ENCODE measurements at places on chromosomes 6 and 20.
A peak's percentile ranks its signal among the peaks of the same experiment; 100 is the strongest.

GRCh38 chr20:39268491-39268951 is 306.4 kb downstream of the DHX35 start:
- no peak for DNase-seq

DNA sequence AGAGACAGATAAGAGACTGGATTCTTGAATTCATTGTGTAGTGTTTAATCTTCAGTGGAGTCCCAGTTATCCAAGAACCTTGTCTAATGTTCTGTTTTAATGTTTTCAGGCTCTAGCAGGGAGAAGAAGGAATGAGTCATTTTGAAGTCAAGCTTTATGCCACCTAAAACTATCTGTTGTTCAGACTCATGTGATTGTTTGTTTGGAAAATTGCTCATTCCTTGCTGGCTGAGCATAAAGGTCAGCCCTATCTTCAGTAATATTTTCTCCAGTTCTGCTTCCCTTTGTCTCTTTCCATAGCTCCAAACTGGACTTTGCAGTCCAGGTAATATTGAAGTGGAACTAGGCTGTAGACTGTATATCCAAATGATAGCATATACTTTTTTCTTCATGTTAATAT is 34.2 kb downstream of the CLVS2 start:
- no peak for DNase-seq

GRCh38 chr6:154598399-154598798 is 87.9 kb upstream of the CNKSR3 start:
- DNase-seq: no peak

GRCh38 chr20:22601361-22602141 is 17.2 kb upstream of the FOXA2 start:
- no peak for DNase-seq

- peak; percentile 98 for DNase-seq
These were observed 66.2 kb downstream of the SLC22A23 start for GRCh38 chr6:3390698-3391097.

- DNase-seq: no peak
These were observed 584.1 kb upstream of the FLRT3 start for GRCh38 chr20:14921513-14921912.

DNA sequence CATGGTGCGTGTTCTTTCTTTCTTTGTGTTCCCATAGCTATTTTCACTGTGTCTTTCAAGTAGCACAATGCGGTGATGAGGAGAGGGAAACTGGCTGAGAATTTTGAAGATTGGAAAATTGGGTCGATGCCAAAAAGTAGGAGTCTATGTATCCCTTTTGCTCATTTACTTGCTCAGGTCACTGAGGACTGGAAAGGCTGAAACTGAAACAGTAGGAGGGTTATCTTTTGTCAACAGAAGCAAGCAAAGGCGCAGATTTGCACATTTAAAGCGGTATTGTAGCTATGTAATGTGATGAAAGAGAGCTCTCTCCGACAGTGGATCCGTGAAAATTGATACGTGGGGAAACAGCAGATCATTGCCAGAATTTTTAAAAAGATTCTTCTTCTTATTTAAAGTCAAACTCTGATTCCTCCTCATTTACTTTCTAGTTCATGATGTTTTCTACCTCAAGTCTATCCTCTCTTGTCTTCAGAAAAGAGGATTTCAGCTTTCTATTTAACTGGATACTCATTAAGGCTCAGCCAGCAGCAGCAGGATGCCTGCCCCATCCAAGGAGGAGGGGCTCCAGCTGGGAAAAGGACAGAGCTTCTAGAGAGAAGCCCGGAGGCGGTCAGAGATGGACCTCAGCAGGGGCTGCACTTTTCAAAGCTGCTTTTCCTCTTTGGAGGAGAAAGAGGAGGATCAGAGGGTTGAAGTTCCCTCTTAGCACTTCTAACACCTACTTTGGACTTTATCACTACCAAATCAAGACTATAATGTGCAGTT is 15.9 kb upstream of the FYN start:
- DNase-seq: no peak

DNA sequence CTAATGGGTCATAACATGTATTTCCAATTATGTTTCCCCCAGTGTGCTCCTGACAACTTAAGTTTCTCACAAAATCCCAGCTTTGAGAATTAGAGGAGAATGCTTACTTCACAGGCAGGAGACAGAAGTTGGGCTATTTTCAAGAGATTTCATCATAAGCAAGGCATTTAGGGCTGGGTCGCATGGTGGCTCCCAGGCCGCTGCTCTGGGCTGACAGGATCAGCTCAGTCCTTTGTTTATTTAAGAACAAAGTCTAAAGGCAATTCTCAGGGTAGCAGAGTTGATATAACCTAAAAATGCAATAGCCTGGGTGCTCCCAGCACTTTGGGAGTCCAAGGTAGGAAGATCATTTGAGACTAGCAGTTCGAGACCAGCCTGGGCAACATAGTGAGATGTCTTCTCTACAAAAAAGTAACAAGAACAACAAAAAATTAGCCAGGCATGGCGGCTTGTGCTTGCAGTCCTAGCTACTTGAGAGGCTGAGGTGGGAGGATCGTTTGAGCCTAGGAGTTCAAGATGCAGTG is 10.9 kb downstream of the FOXQ1 start:
- no peak for DNase-seq

DNA sequence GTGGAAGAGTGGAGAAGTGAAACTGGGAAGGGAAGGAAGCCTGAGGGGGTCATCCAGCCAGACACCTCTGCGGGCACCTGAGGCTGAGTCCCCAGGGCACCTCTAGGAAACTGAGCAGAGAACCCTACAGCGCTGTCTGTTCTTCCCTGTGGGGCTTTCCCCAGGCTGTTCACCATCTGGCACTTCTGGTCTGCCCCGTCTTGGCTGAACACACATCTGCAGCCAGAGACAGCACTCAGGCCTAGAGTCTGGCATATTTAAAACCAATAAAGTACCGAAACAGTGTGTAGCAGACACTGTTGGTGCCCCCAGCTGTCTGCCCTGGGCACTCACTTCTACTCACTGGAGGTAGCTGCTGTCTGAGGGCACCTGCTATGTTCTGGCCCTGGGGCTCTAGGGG is 9.4 kb upstream of the ARFGEF2 start:
- no peak for DNase-seq

GRCh38 chr6:170269151-170269845 is 21.6 kb downstream of the DLL1 start:
- DNase-seq: no peak

GRCh38 chr20:646107-646867 is 6.7 kb downstream of the SRXN1 start:
- no peak for DNase-seq

GRCh38 chr6:34559651-34560365 is 3.7 kb upstream of the SPDEF start:
- DNase-seq: no peak

DNA sequence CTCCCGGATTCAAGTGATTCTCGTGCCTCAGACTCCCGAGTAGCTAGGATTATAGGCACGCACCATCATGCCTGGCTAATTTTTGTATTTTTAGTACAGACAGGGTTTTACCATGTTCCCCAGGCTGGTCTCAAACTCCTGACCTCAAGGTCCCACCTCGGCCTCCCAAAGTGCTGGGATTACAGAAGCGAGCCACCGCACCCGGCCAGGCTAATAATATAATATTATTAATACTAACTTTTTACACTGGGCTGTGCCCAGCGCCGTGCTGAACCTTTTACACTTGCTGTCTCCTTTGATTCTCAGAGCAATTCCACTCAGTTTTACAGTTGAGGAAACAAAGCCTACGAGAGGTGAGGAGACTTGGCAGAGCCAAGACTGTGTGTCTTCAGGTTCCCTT is 2.3 kb upstream of the TGM3 start:
- DNase-seq: no peak

- DNase-seq: no peak
These were observed 64.4 kb upstream of the DUSP22 start for GRCh38 chr6:227812-228338.

DNA sequence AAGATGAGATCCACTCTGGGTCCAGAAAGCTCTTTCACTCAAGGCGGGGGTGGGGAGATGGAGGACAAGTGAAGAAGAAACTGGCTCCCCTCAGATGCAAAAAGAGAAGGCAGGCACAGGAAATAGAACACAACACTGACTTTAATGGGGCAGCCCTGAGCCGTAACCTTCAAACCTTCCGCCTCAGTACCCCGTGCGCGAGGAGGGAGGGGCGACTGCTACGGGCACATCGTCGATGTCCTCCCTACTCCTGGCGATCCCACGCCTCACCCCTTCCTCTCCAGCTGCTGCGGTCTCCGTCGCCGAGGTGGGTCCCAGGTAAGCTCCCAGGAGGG is 3.9 kb downstream of the SPEF1 start:
- no peak for DNase-seq

DNA sequence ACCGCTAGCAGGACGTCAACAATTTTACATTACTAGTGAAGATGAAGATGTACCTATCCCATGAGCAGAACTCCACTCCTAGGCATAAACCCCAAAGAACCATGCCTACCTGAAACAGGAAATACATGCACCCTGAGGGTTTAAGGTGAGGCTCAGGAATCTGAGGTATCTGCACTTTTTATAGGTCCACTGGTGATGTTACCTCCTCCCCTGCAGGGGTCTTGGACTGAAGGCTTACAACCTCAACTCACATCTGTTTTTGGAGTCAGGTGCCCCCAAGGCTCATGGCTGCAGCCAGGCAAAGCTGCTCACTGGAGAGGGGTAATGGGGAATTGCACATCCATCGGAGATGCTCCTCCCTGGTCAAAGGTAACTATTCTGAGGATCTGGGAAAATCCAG is 132.5 kb upstream of the TRAF3IP2 start:
- no peak for DNase-seq

- peak; percentile 18 for DNase-seq
These were observed 512.2 kb upstream of the MARCKS start for GRCh38 chr6:113344969-113345368.

- DNase-seq: no peak
These were observed 26.5 kb upstream of the MYCT1 start for GRCh38 chr6:152671171-152671570.

- DNase-seq: peak; percentile 49
These were observed 10.2 kb downstream of the UBE3D start for GRCh38 chr6:83055366-83055964.

GRCh38 chr20:542777-543368 is 717 bp downstream of the CSNK2A1 start:
- DNase-seq: no peak

DNA sequence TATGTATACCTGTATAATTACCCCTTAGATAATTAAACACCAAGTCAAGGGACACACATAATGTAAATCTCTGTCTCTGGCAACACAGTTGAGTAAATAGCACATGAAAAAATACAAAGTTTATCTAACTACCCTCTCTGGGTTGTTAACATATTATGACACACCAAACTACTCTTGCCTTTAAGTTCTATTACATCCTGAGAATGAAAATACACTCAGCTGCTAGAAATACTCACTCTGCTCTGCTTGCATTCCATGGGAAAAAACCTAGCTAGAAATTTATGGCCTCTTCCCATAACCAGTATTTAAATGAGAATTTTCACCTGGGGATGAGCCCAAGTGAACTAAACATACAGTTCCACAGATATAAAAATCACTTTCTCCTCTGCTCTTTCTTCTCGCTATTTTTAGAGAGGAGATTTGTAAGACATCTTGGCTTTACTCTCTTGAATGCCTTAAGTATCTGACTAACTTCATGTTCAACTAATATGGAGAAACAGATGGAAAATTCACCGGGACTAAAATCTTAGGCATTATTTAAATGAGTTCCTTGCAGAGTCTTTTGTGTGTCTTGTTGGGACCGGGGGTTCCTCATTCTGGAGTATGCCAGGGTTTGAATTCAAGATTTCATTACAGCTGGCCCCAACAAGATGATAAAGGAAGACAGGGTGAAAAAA is 140.9 kb downstream of the GJA10 start:
- no peak for DNase-seq

DNA sequence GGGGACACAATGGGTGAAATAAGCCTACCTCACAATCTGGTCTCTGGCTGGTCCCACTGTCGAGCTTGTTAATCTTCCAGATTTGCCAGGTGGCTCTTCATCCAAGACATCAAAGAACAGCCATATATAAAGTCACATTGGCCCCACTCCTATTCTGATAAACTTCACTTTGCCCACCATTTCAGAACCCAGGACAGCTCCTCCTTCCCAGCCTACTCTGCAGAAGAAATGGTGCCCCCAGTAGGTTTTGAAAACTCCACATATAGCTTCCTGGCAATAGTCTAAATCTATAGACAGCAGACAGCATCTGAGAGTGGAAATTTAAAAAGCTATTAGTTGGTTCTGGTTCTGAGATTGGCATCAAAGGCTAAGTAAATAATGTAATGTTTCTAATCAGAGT is 143.1 kb upstream of the PCSK2 start:
- DNase-seq: no peak

DNA sequence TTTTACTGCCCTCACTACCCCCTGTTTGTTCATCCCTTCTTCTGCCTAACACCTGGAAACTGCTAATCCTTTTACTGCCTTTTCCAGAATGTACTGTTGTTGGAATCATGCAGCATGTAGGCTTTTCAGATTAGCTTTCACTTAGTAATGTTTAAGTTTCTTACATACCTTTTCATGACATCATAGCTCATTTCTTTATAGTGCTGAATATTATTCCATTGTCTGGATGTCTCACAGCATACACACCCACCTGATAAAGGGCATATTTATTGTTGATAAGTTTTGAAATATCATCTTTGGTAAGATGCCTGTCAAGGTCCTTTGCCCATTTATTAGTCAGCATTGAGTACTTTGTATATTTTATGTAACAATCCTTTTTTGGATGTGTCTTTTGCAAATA is 588.2 kb upstream of the NRSN1 start:
- DNase-seq: no peak

DNA sequence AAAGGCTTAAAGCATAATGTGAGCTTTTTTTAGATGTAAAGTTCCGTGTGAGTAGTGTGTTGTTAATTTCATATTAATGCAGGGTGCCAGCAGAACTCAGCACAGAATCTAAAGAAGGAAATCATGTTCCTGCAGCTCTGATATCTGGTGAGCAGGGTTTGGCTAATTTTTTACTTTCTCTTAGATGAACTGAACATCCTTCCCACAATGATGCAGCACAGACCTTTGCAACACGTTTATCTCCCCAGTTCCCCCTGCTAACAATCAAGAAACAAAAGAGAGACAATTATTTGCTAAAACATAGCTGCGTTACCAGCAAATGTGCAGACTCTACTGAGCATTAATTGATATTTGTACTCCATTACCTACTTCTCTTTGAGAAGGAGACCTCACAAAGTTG is 39.1 kb upstream of the ATXN1 start:
- DNase-seq: no peak

DNA sequence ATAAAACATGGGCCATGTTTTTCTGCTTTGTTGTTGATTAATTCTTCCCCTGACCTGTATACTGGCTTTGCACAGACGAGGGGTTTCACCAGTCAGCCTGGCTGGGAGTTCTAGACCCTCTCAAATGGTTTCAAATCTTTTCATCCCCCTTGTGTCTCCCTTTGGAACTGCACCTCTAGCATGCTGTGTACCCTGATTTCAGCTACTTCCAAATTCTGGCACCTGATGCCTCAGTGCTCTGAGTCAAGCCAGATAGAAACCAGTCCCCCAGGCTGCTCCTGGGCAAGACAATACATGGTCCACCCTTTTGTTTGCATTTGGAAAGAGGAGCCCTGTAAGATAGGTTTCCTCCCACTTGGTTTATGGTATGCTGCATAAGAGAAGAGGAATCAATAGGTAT is 290.2 kb downstream of the BTBD3 start:
- DNase-seq: peak; percentile 31
